ENCODE measurements at places on chromosomes 7 and 10.

- no peak for DNase-seq
Observed at GRCh38 chr10:22560913-22561239, 153.5 kb downstream of the PIP4K2A start.

- DNase-seq = no peak
Observed at GRCh38 chr10:132189016-132189415, 2.3 kb downstream of the DPYSL4 start.

- DNase-seq = no peak
Observed at GRCh38 chr10:70743430-70743788, 41.8 kb downstream of the TBATA start.

DNA sequence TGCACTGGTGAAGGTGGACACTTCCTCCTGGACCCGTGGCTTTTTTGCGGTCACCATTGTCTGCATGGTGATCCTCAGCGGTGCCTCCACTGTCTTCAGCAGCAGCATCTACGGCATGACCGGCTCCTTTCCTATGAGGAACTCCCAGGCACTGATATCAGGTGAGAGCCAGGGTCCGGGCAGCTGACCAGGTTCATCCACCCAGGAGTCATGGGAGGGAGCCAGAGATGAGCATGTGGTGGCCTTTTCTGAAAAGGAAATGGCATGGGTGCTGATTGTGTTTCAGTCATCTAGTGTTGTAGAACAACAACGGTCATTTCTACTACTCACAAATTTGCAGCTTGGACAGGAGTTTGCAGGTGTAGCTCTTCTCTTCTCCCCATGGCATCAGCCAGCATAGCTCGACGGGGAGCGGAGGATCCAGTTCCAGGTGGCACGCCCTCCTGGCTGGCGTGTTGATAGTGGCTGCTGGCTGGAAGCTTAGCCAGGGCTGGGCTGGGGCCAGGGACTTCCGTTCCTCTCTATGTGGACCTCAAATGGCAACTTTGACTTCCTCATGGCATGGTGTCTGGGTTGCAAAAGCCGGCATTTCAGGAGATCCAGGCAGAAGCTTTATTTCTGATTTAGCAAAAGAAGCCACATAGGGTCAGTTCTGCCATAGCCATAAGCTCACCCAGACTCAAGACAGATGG is 32.7 kb downstream of the SLC29A3 start:
- DNase-seq = no peak

GRCh38 chr7:696426-696811 is 30.1 kb upstream of the DNAAF5 start:
- DNase-seq = no peak

DNA sequence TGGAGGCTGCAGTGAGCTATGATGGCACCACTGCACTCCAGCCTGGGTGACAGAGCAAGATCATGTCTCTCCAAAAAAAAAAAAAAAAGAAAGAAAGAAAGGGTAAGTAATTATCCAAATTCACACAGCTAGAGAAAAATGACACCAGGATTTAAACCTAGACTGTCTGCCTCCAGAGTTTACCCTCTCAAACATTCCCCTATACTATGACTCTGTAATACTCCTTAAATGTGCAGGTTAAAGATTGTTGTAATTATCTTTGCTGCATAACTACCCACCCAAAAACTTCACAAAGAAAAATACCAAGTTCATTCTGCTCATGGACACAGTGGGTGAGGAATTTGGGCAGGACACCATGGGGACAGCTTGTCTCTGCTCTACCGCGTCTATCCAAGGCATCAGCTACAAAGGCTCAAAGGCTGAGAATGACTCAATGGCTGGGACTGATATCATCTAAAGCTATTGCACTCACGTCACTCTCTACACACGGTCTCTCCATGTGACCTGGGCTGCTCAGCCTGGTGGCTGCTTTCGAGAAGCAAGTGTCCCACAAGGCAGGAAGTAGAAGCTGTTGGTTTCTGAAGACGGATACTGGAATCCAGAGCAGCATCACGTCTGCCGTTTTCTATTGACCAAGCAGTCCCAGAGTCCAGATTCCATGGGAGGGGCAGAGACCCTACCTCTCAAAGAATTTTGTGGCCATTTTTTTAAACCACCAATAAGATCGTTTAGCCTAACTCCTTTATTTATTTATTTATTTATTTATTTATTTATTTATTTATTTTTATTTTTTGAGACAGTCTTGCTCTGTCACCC is 185.7 kb upstream of the AUTS2 start:
- DNase-seq = no peak

DNA sequence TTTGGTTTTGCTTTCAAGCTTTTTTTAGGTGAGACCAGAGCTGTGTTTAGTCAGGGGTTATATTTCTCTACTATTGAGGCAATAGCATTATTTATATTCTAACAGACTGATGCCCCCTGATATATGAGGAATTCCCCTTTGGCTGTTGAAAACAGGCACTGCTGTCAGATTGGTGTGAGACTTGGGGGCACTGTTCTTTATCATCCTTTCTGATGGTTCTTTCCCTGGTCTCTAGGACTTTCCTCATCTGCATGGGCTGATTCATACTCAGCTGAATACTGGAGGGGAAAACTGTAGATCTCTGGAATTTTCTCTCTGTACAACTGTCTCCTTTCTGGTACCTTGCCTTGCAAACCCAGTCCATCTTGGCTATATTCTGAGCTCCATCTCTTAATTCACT is 10.0 kb upstream of the ICA1 start:
- DNase-seq = no peak

- no peak for DNase-seq
Observed at GRCh38 chr7:20862554-20862953, 75.9 kb upstream of the SP8 start.

DNA sequence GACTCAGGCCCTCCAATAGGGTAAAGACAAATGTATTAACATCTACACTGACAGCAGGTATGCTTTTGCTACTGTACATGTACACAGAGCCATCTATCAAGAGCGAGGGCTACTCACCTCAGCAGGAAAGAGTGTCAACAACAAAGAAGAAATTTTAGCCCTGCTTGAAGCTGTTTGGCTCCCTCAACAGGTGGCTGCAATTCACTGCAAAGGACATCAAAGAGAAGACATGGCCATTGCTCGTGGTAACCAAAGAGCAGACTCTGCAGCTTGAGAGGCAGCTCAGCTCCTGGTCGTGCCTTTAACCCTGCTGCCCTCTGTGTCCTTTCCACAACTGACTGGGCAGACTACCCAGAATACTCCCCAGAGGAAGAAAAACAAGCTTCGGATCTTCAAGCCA is 5.1 kb downstream of the AKR1B15 start:
- no peak for DNase-seq

DNA sequence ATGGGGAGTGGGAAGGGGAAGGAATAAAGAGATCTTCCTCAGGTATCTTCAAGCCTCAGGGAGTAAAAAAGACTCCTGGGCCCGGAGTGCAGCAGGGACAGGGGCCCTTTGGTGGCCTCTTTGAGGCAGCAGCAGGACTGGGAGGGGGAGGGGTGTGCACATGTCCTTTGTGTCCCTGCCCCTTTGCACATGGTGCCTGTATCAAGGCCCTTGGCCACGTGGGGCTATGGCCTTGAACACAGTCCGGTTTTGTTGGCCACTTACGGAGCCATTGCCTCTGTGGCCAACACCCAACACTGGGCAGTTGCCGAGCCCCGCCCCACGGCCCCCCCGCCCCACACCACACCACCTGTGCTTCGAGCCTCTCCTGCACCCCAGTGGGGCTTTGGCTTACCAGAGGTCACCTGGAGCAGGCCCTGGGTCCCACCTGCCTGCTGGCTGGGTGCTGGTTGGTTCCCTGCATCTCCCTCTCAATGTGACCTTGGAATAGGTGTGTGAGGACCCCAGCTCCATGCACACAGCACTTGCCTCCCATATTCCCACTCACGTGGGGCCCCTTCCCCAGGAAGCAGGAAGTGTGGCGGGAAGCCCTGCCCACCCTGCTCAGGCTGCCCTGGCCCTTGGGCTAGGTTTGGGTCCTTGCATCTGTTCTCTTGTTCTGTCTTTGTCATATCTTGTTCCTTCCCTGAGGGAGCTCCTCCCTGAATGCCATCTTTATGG is 5.4 kb downstream of the SAP25 start:
- DNase-seq = no peak

DNA sequence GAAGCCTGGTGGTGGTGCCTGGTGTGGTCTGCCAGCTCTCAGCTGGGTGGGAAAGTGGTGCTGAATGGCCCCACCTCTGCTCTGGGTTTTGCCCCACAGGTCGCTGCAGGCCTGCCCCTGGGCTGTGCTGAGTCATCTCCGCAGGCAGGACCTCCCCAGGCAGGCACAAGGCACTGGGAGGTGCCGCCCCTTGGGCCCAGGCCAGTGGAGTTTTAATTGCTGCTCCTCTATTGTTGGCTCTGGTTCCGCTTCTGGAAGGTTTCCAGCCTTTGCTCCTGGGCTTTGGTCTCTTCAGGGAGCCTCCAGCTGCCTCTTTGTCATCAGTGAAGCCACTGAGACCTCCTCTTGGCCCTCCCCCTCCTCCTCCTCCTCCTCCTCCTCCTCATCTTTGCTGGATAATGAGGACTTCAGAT is 180.3 kb upstream of the GRB10 start:
- DNase-seq = no peak

DNA sequence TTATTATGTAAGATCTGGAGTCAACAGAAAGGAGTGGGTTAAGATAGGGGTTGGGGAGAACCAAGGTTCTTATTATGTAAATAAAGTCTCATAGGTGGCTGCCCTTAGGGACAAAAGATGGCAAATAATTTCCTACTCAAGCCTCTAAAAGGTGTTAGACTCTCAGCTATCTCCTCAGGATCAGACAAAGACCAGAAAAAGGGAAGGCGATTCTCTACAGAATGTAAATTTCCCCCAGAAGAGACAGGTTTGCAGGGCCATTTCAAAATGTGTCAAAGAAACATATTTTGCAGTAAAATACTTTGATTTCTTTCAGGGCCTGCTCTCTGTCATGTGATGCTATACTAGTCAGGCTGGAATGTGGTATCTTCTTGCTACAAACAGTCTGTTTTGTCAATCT is 80.3 kb downstream of the MICU1 start:
- DNase-seq = no peak

DNA sequence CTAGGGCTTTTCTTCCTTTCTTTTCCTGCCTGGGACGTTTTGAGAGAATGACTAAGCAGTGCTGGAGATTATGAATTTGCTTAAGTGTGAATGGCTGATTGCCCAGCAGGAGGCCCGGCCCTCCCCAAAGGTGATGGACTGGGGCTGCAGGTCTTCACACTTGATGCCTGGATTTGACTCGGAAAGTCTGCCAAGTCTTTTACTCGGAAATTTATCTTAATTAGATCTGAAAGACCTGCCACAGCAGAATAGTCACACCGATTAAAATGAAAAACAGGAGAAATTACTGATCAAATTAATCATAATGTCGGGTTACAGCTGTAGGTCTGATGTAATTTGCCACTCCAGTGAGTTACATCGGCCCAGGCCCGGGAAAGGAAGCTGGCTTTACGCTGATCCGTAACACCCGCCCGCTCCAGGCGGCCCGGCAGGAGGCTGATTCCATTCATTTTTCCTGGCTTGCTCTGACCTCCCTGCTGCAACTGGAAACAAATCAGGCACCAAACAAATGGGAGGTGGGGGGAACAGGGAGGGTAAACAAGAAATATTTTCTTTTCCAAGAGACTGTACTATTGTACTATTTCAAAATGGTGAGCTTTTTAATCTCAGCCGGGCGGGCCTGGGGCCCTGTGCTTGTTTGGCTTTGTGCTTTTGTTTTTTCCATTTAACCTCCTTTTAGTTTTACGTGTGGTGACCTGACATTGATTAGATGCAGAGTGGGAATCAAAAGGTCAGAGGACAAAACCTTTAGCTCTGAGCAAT is 212.4 kb upstream of the YAE1 start:
- DNase-seq = no peak

DNA sequence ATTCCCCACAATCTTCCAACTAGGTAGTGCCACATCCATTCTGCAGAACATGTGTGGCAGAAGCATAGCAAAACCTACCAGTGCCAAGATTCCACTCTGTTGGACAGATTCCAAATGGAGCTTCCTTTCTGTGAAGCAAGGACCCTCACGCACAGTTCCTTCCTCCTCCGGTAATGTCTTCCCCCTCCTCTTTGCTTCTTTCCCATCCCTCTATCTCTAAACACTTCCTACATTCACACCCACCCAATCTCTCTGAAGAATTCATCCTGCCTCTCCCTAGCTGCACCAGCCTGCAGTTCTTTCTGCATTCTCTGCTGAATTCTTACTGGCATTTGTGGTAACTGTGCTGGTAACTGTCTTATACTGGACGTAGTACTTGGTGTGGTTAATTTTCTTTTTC is 124.9 kb downstream of the RNLS start:
- DNase-seq = no peak

- DNase-seq = no peak
Observed at GRCh38 chr10:113022265-113022664, 72.2 kb downstream of the TCF7L2 start.

DNA sequence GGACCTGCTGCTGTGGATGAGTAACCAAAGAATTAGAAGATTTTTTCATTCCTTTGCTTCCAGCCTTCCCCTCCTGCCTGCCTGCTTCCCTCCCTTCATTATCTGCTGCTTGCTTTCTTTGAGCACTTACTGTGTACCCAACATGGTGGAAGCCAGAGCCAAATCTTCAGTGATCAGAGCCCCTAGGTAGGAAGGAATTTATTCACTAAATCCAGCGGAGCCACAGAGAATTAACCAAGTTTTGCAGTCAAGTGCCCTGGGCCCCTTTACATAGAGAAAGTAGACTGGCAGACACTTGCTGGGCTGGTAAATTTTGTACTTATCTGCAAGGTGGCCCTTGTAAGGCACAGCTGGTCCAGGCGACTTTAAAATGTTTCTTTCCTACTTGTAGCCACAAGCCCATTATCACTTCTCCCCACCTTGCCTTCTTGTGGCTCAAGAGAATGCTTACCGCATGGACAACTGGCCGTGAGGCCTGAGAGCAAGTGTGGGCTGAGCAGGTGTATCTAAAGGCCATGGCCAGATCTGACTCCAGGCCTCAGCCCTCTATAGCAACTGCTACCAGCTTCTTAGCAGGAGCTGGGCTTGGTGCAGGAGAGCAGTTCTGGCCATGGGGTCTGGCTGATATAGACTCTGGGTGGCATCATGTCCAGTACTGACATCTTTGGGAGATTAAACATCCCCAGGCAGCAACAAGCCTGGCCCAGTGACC is 11.1 kb downstream of the UNC5B start:
- no peak for DNase-seq

GRCh38 chr10:8181496-8182157 is 127.1 kb downstream of the GATA3 start:
- no peak for DNase-seq

DNA sequence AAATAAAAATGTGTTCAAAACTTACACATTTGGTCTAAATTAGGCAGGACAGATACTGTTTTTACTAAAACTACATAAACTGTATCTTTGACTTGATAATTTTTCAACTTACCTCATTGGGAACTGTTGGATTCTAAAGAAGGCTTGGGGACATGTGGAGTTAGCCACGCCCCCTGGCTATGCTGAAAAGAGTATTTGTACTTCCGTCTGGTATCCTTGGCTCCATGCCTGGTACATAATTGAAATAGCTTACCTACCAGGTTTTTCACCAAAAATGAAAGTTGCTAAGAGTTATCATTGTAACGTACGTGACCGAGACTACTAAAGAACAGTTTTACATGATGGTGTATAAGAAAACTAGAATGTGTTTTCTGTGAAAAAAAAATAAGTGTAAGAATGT is 604.8 kb upstream of the IGFBP3 start:
- DNase-seq = no peak

Measured in stimulated activated CD8-positive, alpha-beta memory T cell treated with anti-CD3 and anti-CD28 coated beads, Interleukin-15, amount 100 ng/mL, for 1 hour (primary cell).